Neural progenitor cell (in vitro differentiated cells): ENCODE measurements at places on chromosomes 7 and 10. TPM values are rescaled to one million over a fixed set of nuclear protein-coding genes. Genes with fewer than 3 reads are reported as not detected.
A peak's percentile ranks its signal among the peaks of the same experiment; 100 is the strongest.

FBXO24 gene
- total RNA-seq = 1.2 and 2.5 TPM in 2 replicates

OR2A42 gene
- 0.15 TPM in 1 of 2 replicates, not detected in the other for total RNA-seq

ZNF775 gene
- 3.0 and 26.1 TPM in 2 replicates for total RNA-seq

DNA sequence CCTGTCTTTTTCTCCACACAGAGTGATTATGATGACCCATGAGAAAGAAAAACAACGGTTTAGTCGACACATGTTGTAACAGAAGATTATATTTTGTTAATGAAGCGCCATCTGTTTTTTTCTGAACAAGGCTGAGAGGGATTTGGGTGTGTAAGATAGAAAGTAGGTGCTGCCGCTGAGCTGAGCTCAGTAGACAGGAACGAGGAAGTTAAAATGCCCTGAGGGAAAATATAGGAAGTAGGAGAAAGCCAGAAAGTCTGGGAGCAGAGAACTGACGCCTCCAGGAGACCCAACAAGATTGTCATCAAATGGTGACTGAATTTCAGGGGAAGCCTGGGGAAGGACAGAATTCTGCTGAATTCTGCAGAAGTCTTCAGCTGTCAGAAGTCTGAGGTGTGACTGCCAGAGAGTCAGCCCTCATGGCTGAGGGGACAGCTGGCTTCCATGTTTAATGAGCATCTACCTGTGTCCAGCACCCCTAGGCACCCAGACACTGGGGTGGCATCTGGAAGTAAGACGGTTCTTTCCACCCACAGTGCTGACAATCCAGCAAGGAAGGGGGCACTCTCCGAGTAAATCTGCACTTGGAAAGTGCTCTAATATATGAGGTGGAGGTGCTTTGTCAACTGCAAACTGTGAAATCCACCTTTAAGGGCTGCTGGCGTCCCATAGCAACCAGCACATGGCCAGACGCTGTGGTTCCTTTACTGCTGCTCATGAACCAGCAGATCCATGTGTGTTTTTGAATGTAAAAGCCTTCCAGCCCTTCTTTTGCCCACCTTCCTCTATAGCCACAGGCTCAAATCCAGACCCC lies 12.5 kb upstream of the TSPAN15 start:
- no peak for DNase-seq

GRCh38 chr10:86334488-86335085 lies 32.0 kb downstream of the GRID1 start:
- DNase-seq = peak; percentile 50

DNA sequence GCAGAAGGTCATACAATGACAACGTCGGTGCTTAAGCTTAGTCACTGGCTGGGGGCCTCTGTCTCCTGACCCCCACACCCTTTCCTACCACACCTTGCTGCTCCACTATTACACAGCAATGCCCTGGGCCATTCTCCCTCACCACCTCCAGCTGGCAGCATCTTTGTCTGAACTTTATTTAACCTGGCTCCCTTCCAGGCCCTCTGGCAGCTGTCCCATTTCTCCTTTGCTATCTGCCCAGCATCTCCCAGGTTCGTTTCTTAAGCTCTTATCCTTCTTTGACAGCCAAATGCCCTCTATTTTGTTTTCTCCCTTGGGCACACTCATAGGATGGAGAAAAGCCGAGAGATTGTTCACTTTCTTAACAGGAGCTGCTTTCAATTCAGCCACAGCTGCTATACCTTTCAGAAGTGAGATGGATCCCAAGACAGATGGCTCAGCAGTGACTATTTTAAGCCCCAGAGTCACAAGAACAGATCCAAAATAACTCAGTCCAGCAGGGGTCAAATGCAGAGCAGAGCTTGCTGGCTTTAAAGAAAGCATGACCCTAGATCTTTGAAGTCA lies 1277.1 kb upstream of the AUTS2 start:
- peak; percentile 9 for DNase-seq

PDE1C gene
- 0.54 and 0.56 TPM in 2 replicates for total RNA-seq

WASHC2A gene
- 17.7 and 17.9 TPM in 2 replicates for total RNA-seq
